NB4 (cell line): ENCODE measurements at places on chromosomes 12 and 14.
A peak's percentile ranks its signal among the peaks of the same experiment; 100 is the strongest.

DNA sequence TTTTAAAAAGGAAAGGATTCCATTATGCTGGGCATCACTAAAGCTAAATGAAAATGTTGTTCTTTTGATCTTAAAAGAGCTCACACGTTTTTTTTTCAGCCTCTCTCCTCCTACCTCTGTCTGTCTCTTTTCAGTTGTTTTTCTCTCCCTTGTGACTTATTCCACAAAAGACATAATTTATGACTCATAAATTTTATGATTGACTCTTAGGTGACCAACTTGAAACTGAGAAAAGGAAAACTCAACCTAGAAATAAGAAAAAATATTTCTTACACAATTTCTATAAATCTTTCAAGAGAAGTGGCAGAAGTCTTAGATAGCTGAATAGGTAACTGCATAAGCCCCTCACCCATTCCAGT is 227.7 kb upstream of the DDHD1 start:
- DNase-seq: no peak

GRCh38 chr12:70936203-70936813 is 15.8 kb upstream of the PTPRR start:
- no peak for DNase-seq

GRCh38 chr12:14714437-14714836 is 18.0 kb upstream of the GUCY2C start:
- DNase-seq: no peak

DNA sequence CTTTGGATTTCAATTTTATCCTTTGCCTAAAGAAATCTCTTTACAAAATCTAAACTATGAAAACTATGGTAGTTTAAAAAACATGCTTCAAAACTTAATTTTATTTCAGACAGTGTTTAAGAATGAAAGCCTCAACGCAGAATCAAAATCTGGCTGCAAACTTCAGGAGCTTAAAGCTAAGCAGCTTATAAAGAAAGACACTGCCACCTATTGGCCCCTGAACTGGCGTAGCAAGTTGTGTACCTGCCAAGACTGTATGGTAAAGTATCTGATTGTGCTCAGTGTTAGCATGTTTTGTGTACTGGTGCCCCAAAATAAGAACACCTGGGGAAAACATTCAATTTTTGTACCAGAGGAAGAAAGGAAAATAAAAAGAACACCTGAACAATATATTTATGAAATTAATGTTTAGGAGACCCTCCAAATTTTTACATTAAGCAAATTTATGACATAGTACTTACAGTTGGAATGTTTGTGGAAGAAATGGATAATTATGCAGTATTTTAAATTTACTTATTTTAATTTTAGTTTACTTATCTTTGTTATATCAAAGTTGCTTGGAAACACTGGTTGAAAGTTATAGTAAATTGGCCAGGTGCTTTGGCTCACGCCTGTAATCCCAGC is 12.2 kb downstream of the UBR7 start:
- DNase-seq: peak; percentile 73

DNA sequence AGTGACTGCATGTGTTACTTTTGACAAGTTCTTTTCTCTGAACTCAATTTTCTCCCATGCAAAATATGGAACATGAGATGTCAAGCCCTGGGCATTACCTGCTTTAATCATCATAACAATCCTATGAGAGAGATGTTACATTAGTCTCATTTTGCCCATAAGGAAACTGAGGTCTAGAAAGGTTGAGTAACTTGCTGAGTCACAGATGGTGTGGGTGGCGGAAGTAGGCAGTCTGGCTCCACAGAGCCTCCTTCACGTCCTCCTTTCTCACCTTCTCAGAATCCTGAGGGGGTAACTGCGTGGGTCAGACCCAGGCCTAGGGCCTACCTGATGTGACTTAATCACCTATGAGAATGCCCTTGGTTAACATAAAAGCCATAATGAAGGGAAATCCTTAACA is 50.7 kb downstream of the TMTC1 start:
- DNase-seq: peak; percentile 43

DNA sequence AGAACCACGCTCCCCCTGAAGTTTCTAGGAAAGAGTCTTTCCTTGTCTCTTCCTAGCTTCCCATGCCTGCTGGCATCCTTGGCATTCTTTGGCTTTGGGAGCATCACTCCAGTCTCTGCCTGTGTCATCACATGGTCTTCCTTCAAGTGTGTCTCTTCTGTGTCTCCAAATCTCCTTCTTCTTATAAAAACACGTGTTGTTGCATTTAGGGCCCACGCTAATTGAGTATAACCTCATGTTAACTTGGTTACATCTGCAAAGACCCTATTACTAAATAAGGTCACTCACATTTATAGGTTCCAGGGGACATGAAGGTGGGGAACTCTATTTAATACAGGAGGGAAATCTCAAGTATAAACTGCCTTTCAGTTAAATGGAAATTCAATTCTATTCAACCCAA is 63.0 kb downstream of the E2F7 start:
- DNase-seq: no peak

DNA sequence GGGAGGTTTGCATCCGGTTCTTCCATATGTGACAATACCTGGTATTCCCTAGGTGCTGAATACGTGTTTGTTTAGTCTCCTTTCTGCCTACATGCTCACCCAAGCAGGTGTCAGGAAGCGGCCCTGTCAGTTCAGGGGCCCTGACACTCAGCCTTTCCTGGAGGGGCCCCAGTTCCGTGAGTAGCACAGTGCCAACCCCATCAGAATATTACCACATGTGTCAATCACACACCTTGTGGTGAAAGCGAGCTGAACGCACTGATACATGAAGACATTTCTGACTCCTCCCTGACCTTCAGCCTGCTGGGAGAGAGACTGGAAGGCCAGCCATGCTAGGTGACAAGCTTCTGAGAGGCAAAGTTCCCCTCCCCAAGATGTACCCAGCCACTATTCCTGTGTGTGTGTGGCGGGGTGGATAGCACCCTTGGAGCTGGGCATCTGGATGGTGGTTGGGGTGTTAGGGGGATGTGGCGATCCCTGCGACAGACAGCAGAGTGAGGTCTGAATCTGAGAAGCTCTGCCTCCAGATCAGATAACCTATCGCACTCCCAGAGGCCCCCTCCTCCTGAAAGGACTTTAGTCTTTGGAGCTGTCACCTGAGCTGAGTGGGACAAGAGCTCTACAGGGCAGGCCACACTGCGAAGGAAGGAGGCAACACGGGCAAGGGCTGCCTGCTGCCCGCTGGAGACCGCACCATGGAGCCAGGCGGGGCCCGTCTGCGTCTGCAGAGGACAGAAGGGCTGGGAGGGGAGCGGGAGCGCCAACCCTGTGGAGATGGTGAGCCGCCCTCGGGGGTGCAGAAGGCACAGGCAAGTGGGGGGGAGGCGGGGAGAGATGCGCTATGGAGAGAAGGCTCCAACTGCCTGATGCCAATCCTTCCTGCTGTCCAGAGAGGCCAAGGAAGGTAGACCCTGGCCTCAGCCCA is at the start of gene SOAT2:
SOAT2 (plus strand) TSS at position 604 of the 925 bp plus-strand sequence; CDS start at position 696, 92 bp downstream.
- DNase-seq: no peak
